ENCODE measurements at places on chromosomes 7 and 10.

DNA sequence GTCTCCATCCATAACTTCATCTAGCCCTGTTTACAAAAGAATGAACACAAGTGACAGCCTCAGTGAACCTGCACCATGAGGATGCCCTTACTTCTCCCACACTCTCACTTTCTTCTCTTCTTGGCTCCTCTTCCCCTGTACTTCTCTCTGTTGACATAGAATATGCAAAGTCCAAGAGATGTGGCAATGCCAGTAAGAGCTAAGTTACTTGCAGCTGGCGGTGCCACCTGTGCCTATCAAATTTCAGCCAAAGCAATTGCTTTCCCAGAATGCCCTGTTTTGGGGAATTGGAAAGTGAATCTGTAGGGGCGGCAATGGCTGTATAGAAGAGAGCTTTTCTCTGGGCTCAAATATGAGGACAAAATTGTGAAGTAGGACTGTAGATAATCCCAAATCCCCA is 557.8 kb downstream of the AUTS2 start:
- no peak for DNase-seq

DNA sequence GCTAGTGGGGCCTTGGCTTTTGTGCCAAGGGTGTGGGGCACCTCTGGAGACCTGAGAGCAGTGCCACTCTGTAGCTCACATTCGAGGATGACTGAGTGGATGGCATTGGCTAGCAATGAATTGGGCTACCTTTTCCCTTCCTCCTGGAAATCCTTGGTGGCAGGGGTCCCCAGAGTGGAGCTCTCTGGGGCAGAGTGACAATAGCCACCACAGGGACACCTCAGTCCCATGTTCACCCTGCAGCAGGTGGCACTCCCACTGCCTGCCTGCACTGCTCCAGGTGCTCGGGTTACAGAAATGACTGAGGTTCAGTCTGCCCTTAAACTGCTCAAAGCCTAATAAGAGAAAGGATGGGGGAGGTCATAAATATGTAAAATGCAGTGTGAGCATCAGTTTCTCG is 17.8 kb downstream of the BTBD16 start:
- no peak for DNase-seq

- DNase-seq, result peak; percentile 47
Observed at GRCh38 chr7:155206318-155207020, 91.2 kb upstream of the INSIG1 start.

- no peak for DNase-seq
Observed at GRCh38 chr7:98826387-98826786, 43.4 kb downstream of the TMEM130 start.

DNA sequence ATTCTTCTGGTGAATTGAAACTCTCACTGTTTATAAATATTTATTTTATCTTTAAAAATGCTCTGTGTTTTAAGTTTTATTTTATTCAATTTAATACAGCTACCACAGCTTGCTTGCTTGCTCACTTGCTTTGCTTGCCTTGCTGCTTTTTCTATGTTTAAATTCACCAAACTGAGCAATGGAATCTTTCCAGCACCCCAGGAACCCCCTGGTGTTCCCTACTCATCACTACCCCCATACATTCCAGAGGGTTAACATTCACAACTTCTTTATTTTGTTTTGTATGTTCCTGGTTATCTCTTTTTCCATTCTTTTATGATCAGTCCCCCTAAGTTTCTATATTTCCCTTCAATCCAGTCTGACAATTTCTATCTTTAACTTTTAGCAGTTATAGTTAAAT is 166.5 kb upstream of the COL1A2 start:
- no peak for DNase-seq

DNA sequence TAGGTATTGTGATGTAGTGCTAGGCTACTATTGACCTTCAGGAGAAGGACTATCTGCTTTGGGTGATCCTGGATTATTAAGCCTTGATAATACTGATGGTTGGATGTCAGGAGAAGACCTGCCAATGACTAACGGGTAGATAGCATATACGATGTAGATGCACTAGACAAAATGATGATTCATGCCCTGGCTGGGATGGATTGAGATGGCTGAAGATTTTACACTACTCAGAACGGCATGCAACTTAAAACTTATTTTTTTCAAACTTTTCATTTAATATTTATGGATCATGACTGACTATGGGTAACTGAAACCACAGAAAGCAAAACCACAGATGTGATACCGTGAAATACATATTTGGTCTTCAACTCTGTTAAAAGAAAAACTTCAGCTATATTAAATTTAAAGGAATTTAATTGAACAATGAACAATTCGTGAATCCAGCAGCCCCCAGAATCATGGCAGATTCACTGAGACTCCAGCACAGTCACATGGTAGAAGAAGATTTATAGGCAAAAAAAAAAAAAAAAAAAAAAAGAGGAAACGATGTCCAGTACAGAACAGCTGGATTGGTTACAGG is 124.6 kb upstream of the CDK13 start:
- no peak for DNase-seq

DNA sequence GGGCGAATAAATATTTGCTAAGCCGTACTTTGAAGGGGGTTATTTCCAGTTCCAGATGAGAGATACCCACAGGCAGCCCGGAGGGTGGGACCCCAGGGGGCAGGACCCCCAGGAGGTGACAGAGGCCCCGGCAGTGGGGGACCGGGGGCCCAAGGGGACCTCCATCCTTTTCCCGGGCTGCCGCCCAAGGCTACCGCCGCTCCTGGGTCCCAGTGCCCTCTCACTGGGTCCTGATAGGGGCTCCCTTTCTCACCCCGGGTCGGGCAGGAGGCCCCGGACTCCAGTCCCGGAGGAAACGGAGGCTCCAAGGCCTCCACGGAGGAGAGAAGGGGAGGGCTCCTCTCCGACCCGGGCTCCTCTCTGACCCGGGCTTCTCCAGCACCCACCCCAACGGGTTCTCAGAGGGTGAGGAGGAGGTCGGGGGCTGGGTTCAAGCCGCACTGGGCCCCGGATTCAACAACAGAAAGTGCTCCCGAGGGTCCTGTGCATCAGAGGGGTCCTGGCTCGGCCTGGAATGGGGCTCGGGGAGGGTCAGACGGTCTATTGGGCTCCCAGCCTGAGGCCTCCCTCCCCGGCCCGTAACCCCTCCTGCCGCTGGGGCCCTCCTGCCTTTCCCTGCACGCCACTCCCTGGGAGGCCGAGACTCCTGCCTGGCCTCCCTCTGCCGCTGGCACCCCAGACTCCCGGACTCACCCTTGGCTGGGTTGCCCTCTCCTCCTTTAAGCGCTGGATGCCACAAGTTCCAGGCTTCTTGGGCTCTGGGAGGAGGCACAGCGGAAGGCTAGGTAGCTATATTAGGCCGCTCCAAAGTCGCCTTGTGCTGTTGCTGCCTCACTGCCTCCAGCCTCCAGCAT is 62.5 kb downstream of the ZNF37A start:
- DNase-seq, result no peak

- no peak for DNase-seq
Observed at GRCh38 chr10:44865289-44865671, 45.9 kb upstream of the TMEM72 start.

DNA sequence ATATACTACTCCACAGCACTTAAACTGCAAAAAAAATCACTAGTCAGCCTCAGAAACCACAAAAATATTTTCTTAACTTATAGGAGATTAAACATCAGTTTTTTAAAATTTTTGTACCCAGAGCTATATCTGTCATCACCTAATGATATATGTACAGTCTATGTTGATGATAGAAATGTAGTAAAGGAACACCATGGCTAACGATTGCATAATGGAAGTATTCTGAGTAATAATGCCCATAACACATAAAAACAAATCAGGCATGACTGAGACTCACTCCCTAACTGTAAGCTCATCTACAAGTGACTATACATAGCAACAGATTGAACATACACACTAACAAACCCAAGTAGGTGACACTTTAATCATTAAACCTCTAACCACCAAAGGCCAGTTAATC is 51.3 kb downstream of the TSPAN12 start:
- no peak for DNase-seq

DNA sequence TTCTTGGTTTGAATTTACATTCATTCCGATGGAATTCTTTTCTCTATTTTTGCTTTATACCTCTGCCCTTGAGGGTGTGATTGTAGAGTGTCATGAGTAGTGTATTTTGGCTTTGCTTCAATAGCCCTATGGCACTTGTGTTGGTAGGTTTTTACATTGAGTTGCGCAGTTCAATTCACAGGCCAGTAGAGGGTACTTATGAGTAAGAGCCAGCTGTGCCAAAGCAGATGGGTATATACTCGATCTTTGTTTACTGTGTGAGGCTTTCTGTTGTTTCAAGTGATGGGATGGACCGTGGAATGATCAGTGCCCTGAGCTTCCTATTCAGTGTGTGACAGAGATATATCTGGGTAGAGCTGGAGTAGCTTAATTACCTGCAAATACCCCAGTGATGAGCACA is 4.3 kb upstream of the AKR1C3 start:
- DNase-seq, result no peak

DNA sequence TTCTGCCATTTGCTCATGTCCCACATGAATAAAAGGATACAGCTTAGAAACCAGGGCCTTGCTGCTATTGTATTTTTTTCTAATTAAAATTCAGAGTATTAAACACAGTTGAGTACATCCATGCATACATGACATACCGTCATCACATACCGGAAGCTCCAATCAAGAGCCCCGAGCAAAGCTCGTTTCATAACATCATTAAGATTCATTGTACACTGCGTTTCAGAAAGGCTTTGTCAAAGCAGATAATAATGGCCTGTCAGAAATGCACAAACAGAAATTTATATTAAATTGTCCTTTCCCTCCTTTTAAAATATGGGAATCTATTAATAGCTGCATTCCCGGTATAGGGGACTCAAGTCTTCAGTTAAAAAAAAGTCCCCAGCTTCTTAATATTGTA is 103.4 kb downstream of the PRTFDC1 start:
- no peak for DNase-seq

- DNase-seq, result no peak
Observed at GRCh38 chr7:44046321-44047061, 2.0 kb downstream of the DBNL start.

DNA sequence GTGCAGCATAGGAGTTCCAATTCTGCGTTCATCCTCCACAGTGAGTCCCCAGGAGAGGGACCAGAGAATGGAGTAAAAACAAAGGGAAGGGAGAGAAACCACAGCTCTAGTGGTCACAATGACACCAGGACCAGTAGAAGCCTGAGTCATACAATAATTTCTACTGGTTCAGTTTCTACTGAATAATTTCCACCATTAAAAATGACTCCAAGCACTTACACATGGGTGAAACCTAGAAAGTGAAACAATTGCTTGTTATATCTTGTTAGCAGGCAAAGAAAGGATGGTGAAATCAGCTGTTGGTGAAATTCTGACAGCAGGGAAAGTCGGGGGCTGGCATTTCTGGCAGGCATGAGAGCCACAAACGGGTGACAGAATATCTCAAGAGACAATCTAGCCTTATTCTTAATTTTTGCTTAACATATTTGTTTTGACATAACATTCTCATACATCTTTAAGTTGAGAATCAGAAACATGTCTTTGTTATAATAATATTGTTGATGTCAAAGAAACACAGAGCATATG is 1065.8 kb upstream of the C7orf33 start:
- no peak for DNase-seq

DNA sequence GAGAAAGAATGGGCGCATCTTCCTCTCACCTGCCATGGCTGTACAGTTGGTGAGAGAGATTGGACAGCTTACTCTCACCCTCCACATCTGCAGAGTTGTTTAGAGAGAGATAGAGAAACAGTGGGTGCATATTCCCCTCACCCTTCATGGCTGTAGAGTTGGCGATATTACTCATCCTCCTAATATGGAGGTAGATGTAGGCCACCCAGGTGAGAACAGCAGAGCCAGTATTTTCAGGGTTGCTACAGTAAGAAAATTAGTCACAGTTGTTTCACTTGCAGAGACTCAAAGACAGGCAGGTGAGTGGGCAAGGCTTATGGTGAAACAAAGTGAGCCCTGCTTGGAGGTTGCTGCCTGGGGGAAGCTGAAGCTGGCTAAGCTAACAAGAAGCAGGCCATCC is 65.0 kb upstream of the PFKP start:
- no peak for DNase-seq

DNA sequence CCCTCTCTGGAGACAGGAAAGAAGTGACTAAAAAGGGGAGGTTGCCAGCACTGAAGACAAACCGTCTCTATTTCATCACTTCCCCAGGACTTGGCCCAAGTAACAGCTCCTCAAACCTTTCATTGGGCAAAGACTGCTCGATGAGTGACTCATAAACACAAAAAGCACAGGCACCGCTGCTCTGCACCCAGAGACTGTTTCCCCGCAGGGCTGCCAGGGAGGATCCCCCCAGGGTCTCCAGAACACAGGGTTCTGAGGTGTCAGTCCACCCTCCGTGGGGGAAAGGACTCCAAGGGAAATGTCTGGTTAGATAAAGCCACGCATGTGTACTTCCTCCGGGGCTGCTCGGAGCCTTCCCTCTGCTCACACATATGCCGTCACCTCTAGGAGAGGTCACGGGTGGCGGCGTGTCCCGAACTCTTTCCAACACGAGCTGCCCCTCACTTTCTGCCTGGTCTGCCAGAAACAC is 59.9 kb downstream of the INSIG1 start:
- DNase-seq, result no peak

GRCh38 chr10:86868353-86868752 is 89.1 kb downstream of the MMRN2 start:
- DNase-seq, result no peak

DNA sequence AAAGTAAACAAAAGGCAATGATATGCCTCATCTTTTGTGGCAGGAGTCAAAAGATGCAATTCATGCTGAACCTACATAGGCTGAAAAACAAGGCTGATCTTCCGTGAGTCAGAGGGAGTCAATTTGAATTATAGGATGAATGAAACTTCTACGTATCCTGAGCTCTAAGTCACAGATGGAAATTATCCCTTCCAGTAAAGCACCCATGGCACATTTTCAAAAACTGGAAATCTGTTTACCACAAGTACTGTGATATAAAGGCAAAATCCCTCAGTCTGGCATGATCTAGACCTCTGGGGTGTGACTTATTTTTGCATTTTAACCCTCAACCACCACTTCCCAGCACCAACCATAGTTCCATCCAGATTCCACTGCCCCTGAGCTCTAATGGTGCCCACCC is 69.6 kb downstream of the NRG3 start:
- no peak for DNase-seq

- DNase-seq, result no peak
Observed at GRCh38 chr7:80053124-80053523, 81.5 kb upstream of the GNAI1 start.

GRCh38 chr10:124550293-124551034 is 88.8 kb downstream of the LHPP start:
- DNase-seq, result no peak

DNA sequence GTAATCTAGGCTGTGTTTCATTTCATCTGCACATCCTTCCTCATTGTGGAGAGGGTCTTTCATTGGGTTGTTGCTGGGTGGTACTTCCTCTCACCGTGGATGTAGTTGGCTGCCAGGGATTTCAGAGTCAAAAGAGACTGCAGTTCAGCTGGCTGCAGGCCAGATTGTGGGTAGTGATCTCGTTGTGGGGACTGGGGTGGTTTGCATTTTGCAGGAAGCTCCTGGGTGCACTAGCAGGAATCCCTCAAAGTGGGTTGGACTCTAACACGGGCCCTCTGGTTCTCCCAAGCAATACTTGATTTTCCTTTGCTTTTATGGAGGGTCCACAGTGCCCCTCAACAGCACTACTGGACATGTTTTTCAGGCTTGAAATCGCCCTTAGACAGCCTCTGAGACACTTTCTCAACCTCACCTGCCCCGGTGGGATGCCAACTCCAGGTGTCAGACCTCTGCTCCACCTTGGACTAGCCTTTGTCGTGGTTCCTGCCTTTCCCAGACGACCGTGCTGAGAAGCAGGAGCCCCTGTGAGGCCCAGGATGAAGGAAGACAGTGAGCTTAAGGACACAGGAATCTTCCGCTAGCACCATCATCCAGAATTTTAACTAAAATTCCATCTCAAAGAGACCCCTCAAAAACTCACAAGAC is 23.9 kb upstream of the ZNF273 start:
- no peak for DNase-seq

GRCh38 chr10:74645692-74646091 is 180.7 kb upstream of the KAT6B start:
- DNase-seq, result no peak

All from esophagus squamous epithelium (tissue), 5 donors.